ENCODE measurements at places on chromosomes 6 and 20.

- no peak for DNase-seq
Measured at GRCh38 chr6:3336859-3337515, 78.2 kb downstream of the PSMG4 start.

GRCh38 chr6:18360188-18360587 lies 27.0 kb upstream of the RNF144B start:
- DNase-seq = no peak

DNA sequence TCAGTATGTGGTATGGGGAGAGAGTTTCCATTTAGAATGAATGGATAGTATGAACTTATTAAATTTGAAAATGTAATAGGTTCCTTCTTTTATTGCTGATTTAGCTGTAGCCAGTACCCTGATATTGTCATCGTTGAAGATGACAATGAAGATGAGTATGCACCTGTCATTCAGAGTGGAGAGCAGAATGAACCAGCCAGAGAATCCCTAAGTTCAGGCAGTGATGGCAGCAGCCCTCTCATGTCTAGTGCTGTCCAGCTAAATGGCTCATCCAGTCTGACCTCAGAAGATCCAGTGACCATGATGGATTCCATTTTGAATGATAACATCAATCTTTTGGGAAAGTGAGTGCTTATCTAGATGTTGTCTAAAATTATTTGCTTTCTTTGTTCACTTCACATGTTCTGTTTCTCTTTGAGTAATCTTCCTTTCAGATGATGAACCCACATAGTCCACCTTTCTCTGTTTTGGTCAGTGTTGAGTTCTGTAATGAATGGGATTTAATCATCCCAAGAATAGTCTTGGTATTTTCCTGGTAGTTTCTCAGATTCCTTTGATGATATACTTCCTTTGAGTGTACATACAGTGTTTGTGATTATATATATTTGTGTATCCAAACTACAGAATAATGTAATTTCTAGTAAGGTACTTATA lies 23.3 kb downstream of the HSF2 start:
- no peak for DNase-seq

DNA sequence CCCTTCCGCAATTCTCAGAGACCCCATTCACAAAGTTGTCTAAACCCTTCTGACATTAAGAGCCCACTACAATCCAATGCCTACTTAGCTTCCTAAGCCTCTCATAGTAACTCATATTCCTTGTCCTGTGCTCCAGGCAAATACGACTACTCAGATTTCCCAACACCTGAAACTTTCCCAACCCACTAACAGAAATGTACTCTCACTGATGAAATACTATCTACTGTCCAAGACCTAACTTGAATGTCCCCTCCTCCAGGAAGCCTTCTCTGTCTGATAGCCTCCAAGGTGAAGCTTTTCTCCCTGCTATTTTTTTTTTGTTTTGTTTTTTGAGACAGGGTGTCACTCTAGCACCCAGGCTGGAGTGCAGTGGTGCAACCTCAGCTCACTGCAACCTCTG lies 30.4 kb downstream of the GPLD1 start:
- DNase-seq = no peak

GRCh38 chr20:25204550-25205276 lies 9.2 kb downstream of the ENTPD6 start:
- no peak for DNase-seq

DNA sequence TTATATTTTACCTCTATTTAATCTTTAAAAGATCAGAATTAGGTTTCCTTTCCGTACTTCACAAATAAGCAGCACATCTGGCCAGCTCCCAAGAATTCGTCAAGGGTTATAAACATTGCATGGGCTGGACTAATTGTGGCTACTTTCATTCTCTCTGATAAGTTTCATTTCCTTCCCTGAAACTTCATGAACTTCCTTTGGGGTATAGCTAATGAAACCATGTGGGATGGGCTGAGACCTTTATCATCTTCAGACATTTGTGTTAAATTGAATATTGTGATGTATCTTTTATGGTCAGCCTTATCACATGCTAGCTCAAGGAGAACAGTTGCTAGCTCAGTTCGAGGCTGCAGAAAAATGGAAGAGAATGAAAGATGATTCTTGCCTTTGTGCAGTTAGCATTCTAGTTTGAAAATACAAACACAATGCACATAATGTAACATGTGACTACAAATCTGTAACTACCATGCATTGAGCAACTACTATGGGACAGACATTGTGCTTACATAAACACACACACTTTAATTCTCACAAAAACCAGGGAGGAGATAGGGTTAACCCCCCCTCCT lies 1.7 kb upstream of the GMPR start:
- DNase-seq = peak; percentile 76

- no peak for DNase-seq
Measured at GRCh38 chr6:109056661-109057060, 38.0 kb downstream of the SESN1 start.

DNA sequence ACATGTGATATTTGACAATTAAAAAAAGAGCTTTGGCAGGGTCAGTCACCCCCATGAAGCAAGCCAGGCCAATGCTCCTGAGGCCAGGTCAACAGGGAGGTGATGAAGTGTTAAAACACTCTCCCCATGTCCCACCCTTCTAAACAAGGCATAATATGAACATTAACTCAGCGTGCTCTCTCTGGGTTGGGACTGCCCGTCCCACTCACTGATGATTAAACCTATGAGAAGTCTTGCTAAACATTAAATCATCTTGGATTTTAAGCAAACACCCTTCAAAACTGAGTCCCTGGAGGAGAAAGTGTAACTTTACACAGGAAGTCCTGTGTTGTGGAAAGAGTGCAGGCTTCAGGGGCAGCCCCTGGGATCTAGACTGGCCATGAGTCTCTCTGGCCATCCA lies 558.5 kb downstream of the CD83 start:
- peak; percentile 28 for DNase-seq

DNA sequence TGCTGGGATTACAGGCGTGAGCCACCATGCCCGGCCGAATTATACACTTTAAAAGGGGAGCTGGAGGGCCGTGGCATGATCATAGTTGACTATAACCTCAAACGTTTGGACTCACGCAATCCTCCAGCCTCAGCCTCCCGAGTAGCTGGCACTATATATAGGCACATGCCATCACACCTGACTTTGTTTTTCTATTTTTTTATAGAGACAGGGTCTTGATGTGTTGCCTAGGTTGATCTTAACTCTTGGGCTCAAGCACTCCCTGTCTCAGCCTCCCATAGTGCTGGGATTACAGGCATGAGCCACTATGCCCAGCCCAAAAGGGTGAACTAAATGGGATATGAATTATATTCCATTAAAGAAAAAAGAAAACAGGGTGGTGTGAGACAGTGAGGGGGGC lies 7.8 kb downstream of the PTGIS start:
- DNase-seq = no peak

DNA sequence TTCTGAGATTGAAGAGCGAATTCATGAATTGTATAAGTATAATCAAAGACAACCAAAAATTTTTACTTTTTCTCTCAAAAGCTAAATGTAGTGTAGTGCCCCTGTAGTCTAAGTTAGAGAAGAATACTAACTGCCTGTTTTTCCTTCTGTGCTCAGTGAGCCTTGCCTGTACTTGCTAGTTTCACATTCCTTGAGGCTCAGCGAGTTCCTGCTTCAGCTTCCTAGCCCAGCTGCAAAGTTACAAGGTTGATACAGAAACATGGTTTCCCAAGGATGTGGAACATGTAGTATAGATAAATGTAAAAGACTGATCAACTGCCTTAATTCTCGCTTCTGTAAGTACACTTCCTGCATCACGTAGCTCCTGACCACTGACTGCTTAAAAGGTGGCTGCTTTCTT lies 33.1 kb upstream of the SEC63 start:
- peak; percentile 11 for DNase-seq

GRCh38 chr6:27512525-27512924 lies 39.6 kb upstream of the ZNF184 start:
- no peak for DNase-seq

DNA sequence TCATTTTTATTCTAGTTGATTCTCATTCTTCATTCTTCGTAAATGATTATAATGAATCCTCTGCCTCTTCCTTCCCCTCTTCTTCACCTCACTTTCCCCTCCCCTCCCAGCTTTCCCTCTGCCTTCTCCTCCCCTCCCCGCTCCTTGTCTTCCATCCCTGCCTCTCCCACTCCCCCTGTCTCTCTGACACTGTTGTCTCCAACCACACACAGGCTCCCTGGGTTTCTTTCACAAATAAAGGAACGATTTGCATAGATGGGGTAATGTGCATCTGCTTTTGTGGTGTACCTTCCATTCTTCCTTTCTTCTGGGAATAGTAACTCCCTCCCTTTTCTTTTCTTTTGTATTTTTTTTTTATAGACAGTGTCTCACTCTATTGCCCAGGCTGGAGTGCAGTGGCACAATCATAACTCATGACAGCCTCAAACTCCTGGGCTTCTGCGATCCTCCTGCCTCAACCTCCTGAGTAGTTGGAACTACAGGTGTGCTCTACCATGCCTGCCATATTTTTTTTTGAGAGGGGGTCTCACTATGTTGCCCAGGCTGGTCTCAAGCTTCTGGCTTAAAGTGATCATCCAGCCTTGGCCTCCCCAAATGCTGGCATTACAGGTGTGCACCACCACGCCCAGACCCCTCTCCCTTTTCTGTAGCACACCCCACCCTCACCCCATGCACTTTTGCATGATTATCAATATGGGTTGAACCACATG lies 318.6 kb downstream of the PRKN start:
- no peak for DNase-seq

DNA sequence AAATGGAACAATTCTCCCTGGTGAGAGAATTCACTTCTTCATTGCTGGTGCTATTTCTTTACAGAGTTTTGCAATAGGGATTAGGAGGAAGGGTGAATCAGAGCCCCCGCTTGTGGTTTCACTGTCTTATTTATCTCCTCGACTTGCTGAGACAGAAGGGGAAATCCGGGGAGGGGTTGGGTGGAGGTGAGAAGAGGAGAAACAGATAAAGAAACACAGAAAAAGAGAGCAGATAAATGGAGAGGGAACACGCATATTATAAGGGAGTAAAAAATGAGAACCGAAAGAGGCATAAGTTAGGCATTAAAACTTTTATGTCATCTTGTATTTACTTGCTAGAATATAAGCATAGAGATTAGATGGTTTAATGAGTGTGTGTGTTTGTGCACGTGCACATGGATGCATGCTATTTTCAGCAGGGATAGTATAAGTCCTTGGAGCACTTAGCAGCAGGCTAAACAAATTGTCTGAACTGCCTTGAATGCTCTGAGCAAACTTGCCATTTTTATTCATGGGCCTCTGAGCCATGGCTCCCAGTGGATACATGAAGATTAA lies 105.0 kb downstream of the OLIG3 start:
- DNase-seq = peak; percentile 92

DNA sequence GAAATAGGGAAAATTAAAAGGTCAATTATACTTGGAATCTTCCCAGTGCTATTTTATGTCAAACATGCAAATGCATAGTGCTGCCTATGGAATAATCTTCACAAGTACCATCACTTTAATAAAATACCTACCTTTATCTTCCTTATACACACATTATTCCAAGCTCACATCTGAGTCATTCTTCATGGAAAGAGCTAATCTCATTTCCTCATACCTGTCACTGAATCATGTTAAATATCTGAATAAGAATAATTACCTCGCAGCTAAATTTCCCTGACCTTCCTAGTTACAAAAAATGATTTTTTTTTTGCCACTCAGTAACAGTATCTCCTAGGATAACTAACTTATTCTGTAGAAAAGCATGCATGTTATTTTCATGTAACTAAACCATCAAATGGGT lies 661.4 kb upstream of the HS3ST5 start:
- no peak for DNase-seq

- peak; percentile 21 for DNase-seq
Measured at GRCh38 chr6:119348748-119349360, 707 bp downstream of the MAN1A1 start.

DNA sequence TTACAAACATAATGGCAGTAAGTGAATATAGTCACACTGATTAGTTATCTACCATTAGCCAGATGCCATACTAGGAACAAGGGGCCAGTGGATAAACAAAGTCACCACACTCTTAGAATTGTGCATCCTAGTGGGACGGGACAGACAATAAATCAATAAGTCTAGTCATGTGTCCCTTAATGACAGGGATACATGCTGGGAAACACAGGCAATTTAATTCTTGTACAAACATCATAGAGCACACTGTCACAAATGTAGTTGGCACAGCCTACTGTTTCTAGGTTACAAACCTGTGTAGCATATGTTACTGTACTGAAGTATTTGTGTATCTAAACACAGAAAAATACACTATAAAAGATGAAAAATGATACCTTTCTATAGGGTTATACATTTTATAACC lies 123.0 kb upstream of the FAM184A start:
- no peak for DNase-seq

GRCh38 chr6:35136185-35136584 lies 5.0 kb downstream of the TCP11 start:
- no peak for DNase-seq

- DNase-seq = no peak
Measured at GRCh38 chr6:116941727-116942126, 64.7 kb downstream of the RFX6 start.

- peak; percentile 47 for DNase-seq
Measured at GRCh38 chr20:63978319-63979228, 868 bp downstream of the SAMD10 start.

GRCh38 chr20:47865912-47866311 lies 80.6 kb upstream of the SULF2 start:
- no peak for DNase-seq

DNA sequence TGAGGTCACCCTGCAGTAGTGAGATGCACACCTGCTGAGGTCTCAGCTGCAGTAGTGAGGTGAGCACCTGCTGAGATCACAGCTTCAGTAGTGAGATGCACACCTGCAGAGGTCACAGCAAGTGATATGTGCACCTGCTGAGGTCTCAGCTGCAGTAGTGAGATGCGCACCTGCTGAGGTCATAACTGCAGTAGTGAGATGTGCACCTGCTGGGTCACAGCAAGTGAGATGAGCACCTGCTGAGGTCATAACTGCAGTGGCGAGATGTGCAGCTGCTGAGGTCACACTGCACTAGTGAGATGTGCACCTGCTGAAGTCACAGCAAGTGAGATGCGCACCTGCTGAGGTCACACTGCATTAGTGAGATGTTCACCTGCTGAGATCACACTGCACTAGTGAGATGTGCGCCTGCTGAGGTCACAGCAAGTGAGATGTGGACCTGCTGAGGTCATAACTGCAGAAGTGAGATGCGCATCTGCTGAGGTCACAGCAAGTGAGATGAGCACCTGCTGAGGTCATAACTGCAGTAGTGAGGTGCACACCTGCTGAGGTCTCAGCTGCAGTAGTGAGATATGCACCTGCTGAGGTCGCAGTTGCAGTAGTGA lies 20.8 kb downstream of the ZDHHC14 start:
- DNase-seq = no peak

All from iris pigment epithelial cell (primary cell).